LHCN-M2 (cell line): ENCODE measurements at places on chromosomes 2 and 18. TPM values are rescaled to one million over a fixed set of nuclear protein-coding genes. Genes with fewer than 3 reads are reported as not detected.

The ASB18 gene
- not detected in 2 replicates for total RNA-seq

The ALLC gene
- not detected in 2 replicates for total RNA-seq

The RFX8 gene
- 27.8 and 33.4 TPM in 2 replicates for total RNA-seq

The ASIC4 gene
- total RNA-seq: not detected in 2 replicates

The KYNU gene
- 0.51 and 1.5 TPM in 2 replicates for total RNA-seq

The DSG4 gene
- total RNA-seq: not detected in 2 replicates

The CIDEA gene
- not detected in 2 replicates for total RNA-seq

The COL5A2 gene
- total RNA-seq: 187 TPM in 2 replicates

The ALPI gene
- not detected in 2 replicates for total RNA-seq

The CHRNA1 gene
- 541 and 762 TPM in 2 replicates for total RNA-seq

The KCNG2 gene
- 0.06 and 0.13 TPM in 2 replicates for total RNA-seq

The NYAP2 gene
- total RNA-seq: not detected in 2 replicates

The PLGLB1 gene
- total RNA-seq: 0.34 and 0.96 TPM in 2 replicates

The RUFY4 gene
- total RNA-seq: not detected in 2 replicates

The REG3G gene
- not detected in 2 replicates for total RNA-seq

The EPAS1 gene
- 9.7 and 14.8 TPM in 2 replicates for total RNA-seq

The SAG gene
- not detected in 2 replicates for total RNA-seq

The CFAP210 gene
- not detected in 2 replicates for total RNA-seq

The ZNF236 gene
- total RNA-seq: 5.9 and 6.4 TPM in 2 replicates

The TPO gene
- not detected in 2 replicates for total RNA-seq

The EHD3 gene
- total RNA-seq: 9.1 and 10.9 TPM in 2 replicates

The PKDCC gene
- 5.7 and 7.1 TPM in 2 replicates for total RNA-seq

The CRACDL gene
- not detected in 2 replicates for total RNA-seq

The LRRTM1 gene
- total RNA-seq: not detected in 2 replicates

The RESP18 gene
- total RNA-seq: not detected in 2 replicates
